ENCODE measurements at places on chromosomes 7 and 10. TPM values are rescaled to one million over a fixed set of nuclear protein-coding genes. Genes with fewer than 3 reads are reported as not detected.

IDE gene
- 50.5 TPM for total RNA-seq

- DNase-seq: no peak
Measured at GRCh38 chr10:93281367-93281720, 200.8 kb downstream of the MYOF start.

- no peak for DNase-seq
Measured at GRCh38 chr7:102098986-102099385, 187.7 kb upstream of the SH2B2 start.

GRCh38 chr10:62075912-62076311 is 174.4 kb downstream of the ARID5B start:
- no peak for DNase-seq

GRCh38 chr7:47255441-47255840 is 326.5 kb downstream of the TNS3 start:
- DNase-seq: no peak

GRCh38 chr7:28169230-28169629 is 11.4 kb downstream of the JAZF1 start:
- no peak for DNase-seq

DNA sequence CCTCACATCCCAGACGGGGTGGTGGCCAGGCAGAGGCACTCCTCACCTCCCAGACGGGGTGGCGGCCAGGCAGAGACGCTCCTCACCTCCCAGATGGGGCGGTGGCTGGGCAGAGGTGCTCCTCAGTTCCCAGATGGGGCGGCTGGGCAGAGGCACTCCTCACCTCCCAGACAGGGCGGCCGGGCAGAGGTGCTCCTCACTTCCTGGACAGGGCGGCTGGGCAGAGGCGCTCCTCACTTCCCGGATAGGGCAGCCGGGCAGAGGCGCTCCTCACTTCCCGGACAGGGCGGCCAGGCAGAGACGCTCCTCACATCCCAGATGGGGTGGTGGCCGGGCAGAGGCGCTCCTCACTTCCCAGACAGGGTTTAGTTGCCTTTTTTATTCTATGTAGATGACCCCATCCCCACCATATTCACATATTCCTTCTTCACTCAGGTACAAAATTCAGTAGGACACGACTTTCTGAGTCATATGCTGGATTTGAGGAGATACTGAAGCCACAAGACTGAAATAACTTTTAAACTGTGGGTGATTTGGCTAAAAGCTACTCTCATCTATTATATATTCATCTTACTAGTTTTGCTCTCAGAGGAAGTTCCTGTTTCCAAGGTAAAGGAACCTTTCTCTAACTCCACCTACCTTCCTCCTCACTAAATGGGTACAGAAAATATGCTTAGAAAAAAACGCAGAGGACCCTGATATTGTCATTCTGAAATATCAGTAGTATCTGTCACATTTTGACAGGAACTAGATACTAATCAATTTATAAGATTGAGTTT is 54.4 kb downstream of the ENTPD1 start:
- no peak for DNase-seq

DNA sequence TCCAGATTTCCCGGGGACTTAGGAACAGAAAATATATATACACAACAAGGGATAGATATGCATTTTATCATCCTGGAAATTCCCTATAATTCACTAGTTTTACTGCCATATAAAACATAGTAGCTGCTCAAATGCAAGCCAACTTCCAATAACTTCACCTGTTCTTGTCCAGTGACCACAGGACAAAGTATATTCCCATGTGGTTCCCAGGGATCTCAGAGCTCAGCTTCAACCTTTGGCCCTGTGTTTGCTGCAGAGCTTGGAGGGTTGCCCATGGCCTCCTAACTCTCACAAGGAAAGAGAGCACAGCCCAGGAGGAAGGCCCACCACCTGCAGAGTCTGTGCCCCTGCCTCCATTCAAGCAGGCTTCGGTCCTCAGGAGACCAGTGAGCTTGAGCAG is 4.5 kb upstream of the DRGX start:
- DNase-seq: no peak

GRCh38 chr7:73706126-73707044 is 13.1 kb downstream of the STX1A start:
- DNase-seq: no peak
